ENCODE measurements at places on chromosomes 5 and 9. TPM values are rescaled to one million over a fixed set of nuclear protein-coding genes. Genes with fewer than 3 reads are reported as not detected.

The GPR151 gene
- not detected for total RNA-seq

The HAVCR1 gene
- total RNA-seq = not detected

The PTGDS gene
- total RNA-seq = 0.39 TPM

The GNG10 gene
- total RNA-seq = 69.5 TPM

The CDX1 gene
- total RNA-seq = not detected

The FRMD3 gene
- total RNA-seq = 0.13 TPM

The C1QTNF3 gene
- 0.64 TPM for total RNA-seq

The HSD17B3 gene
- not detected for total RNA-seq

The NMUR2 gene
- 0.24 TPM for total RNA-seq

The RANBP17 gene
- 4.4 TPM for total RNA-seq

The C6 gene
- total RNA-seq = 1.2 TPM

The SLC28A3 gene
- 0.13 TPM for total RNA-seq

The LIFR gene
- total RNA-seq = 64.1 TPM

The PDGFRB gene
- 136 TPM for total RNA-seq

The KLHL3 gene
- 2.2 TPM for total RNA-seq

The SAXO1 gene
- not detected for total RNA-seq

The OR1J2 gene
- total RNA-seq = not detected

The ABCA1 gene
- total RNA-seq = 36.3 TPM

The SLC6A18 gene
- total RNA-seq = not detected

The IFNA2 gene
- not detected for total RNA-seq

The IFNA14 gene
- total RNA-seq = not detected

The ZNF483 gene
- total RNA-seq = 0.13 TPM

The UCK1 gene
- 37.4 TPM for total RNA-seq

The SHOC1 gene
- total RNA-seq = not detected

The SPATA6L gene
- 0.26 TPM for total RNA-seq

The MYOZ3 gene
- total RNA-seq = 0.26 TPM

The BARHL1 gene
- total RNA-seq = not detected

Measured in epithelial cell of alveolus of lung (primary cell).